ENCODE measurements at places on chromosomes 2 and 18.
A peak's percentile ranks its signal among the peaks of the same experiment; 100 is the strongest.

GRCh38 chr2:22406625-22407024 lies 978.4 kb upstream of the KLHL29 start:
- DNase-seq, result no peak

GRCh38 chr2:199223791-199224190 lies 233.9 kb downstream of the SATB2 start:
- no peak for DNase-seq

DNA sequence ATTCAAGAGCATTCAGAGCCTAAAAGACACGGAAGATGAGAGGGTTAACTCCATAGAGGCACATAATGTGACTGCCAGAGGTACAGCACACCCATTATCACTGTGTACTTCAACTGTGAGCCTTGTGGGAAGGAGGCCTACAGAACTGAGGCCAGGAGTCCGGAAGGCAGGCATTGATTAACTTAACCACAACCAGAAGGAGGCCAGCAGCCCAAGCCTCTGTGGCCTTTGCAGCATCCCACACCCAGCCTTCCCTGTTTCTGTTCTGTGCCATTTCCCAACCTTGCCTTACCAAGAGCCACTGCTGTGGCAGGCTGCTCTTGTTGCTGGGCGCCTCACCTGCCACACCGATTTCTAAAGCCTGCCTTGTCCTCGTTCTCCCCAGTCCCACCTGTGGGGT lies 27.2 kb downstream of the SIGLEC15 start:
- no peak for DNase-seq

DNA sequence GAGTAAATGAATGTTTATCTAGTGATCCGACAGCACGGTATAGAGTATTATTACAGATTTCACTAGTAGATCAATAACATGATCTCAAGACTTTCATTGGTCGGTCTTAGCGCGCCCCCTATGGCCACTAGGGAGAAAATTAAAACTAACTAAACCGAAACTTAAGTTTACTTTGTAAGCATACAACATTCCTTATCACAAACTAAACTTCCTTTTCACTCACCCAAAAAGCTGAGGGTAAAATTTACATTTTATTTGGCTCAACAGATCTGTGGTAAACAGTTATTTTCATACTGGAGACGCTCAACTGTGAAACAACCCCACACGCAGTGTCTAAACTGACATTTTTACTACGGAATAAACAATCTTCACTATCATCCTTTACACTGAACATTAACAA lies 215.6 kb upstream of the MAP2 start:
- DNase-seq, result peak; percentile 9
